Activated CD8-positive, alpha-beta memory T cell treated with anti-CD3 and anti-CD28 coated beads for 1 hour (primary cell): ENCODE measurements at places on chromosomes 11 and 22.

- no peak for DNase-seq
Observed at GRCh38 chr11:95088946-95089619, 563 bp upstream of the ENDOD1 start.

GRCh38 chr11:32843544-32843943 lies 13.8 kb downstream of the PRRG4 start:
- DNase-seq, result no peak

GRCh38 chr11:66454247-66454646 lies 12.5 kb upstream of the PELI3 start:
- DNase-seq, result no peak

DNA sequence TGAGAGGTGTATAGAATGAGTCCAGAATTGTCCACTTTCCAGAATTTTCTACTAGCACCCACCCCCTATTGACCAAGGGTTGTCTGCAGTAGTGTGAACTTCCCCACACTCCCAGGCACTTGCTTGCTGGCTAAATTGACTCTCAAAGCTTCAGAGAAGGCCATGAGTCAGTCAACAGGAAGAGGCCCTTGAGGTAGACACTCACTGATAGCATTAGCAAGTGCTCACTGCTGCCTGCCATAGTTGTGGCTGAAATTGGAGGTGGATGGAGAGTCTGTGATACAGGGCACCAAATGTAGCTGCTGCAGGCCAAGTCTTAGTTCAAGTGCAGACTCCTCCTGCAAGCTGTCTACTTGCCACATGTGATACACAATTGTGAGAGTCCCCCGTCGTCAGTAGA lies 156.8 kb downstream of the SPON1 start:
- DNase-seq, result no peak

GRCh38 chr11:44221992-44222391 lies 87.9 kb downstream of the ALX4 start:
- no peak for DNase-seq

GRCh38 chr11:6862961-6863360 lies at the start of gene OR10A2:
Gene OR10A2, plus strand, starts transcription at chr11:6863057. Its CDS starts 6,698 bp downstream, at chr11:6869755.
- no peak for DNase-seq

DNA sequence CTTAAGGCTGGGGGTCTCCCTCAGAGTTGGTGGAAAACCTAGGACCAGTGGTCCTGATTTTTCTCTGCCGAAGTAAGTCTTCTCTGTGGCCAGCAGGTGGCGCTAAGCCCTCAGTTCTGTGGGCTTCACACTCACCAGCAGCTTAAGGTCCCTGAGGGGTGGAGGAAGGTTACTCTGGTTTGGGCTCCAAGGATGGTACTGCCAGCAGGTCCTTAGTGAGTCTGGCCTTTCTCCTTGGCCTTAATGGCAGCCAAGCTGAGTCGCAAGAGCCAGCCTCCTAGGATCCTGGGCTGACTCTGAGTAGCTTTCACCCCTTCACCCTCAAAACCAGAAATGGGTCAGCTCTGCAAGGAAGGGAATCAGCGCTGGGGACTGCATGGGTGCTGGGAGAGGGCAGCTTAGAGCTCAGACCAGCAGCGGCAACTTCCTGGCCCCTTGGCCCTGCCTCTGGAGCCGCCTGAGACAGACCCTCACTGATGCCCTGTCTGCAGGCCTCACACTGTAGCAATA lies 4.4 kb downstream of the KCNJ11 start:
- peak; percentile 37 for DNase-seq

DNA sequence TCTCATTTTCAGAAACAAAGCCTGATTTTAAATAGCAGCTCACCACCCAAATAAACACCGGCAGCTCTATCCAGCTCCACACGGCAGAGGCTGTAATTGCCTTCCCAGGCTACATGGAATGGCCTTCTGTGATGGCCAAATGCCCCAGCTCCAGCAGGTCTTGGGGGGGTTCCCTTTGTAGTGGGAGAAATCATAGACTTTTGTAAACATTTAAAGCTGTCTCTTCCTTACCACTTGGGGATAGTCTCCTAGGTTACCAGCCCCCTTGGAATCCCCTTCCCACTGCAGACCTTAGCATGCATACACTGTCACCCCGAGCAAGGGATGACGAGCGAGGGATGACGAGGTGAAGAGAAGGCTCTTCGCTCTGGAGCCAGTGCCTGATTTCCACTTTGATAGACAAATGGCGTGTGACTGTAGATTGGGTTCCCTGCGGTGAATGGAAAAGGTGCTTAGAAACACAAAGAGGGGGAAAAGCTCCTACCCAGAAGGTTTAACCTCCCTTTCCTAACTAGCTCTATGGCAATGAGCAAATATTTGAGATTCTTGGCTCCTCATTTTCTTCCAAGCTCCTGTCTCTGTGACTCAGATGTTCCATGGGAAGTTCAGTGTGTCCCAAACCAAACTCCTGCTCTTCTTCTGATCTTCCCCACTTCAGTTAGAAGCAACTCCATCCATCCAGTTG lies 108.0 kb upstream of the CADM1 start:
- no peak for DNase-seq

- no peak for DNase-seq
Observed at GRCh38 chr22:17787241-17787640, 13.0 kb upstream of the BID start.

DNA sequence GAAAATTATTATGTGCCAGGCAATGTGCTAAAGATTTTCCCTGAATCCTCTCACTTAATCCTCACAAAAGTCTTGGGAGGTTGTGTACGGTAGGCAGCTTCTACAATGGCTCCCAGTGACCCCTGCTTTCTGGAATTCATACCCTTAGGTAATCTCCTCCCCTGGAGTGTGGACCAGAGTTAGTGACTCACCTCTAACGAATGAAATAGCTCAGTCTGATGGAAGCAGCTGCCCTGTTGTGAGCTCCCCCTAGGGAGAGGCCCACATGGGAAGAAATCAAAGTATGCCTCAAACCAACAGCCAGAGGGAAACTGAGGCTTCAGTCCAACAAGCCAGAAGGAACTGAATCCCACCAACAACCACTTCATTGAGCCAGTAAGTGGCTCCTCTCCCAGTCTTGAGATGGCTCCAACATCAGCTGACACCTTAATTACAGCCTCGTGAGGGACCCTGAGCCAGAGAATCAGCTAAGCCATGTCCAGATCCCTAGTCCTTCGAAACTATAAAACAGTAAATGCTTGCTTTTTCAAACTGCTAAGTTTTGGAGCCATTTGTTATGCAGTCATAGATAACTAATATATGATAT lies 98.9 kb upstream of the ISX start:
- no peak for DNase-seq

DNA sequence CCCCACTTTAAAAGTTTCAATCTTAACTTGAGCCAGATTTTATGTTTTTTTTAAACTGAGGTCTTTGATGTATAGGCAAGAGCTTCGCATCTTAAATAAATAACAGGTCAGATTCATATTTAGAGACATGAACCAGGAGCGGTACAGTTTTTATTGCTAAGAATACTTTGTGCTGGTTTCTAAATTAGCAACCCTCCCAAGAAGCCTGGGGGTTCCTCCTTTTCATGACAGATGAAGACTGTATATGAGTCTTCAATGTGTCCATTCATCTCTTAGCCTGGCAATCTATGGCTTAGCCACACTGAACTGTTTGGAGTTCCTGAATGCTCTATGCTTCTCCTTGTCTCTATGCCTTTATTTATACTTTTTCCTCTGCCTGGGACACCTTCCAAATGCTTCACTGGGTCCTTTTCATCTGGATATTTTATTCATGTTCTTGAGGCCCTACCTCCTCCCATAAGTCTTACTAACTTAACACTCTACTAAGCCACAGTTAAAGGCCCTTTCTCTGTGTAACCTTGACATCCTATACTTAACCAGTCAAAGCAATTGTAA lies 338.6 kb downstream of the INSC start:
- DNase-seq, result no peak

GRCh38 chr11:60875366-60876167 lies 8.2 kb downstream of the ZP1 start:
- no peak for DNase-seq

- DNase-seq, result no peak
Observed at GRCh38 chr11:114265122-114265878, 30.9 kb upstream of the NNMT start.

DNA sequence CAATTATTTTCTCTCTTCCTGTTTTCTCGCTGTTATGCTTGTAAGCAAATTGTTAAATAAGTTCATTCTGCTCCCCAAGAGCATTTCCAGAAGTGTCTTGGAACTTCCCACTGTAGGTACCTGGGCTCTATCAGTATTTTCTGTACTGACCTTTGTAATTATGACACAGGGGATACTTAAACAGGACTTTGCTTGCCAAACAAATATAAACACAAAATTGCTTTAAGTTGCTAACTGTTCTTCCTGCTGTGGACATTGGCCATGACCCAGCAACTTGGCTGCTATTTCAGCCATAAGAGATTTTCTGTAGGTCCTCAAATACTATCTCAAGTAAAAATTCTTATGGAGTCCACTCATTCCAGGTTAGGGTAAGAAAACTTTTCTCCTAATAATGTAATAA lies 30.1 kb downstream of the SYT9 start:
- no peak for DNase-seq

DNA sequence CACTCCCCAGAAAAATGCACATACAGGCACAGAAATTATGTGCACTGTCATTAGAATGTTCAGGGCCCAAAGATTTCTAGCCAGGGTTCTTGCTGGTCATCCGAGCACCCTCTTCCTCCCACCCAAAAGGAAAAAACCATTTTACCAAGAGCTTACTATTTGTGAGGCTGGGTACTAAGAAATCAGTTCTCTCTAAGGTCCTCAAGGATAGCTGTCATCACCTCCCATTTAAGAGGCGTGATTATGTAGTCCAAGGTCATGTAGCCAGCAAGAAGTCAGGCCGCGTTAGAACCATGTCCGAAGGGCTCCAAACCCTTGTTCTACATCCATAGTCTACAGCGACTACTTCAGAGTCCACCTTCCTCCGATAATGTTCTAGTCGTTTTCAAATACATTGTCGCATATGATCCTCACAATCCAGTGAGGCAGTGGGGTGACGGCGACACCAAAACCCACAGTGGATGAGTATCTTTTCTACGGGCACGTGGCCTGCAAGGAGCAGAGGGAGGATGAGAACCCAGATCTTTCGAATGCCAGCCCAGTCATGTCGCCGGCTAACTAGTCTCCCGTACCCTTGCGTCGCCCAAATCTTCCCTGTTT lies 634 bp downstream of the TIMM8B start:
- DNase-seq, result no peak

- no peak for DNase-seq
Observed at GRCh38 chr22:44759001-44759400, 6.6 kb downstream of the ARHGAP8 start.
